ENCODE measurements at places on chromosomes 5 and 9. TPM values are rescaled to one million over a fixed set of nuclear protein-coding genes. Genes with fewer than 3 reads are reported as not detected.

DNA sequence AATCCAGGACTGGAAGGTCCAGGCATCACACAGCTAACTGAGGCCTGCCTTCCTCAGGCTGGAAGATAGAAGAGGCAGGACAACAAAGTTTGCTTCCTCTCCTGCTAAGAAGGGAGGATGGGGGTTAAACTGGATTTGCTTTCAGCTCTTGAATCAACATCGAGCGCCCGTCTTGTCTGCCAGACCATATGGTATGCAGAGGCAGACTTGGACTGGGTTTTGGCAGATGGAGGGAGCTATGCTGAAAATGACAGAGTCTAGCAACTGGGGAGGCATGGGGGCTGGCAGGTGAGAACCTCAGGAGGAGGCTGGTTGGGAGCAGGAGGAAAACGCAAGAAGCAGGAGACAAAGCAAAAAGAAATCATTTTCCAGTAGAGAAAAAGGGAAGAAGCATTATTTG, 289.5 kb upstream of the IL12B start:
- H3K4me3 ChIP-seq = no peak overlapping the region
- H3K27ac ChIP-seq = no peak overlapping the region
- no peaks in the 10 kb centered on the region for H3K4me1 ChIP-seq
- no peaks in the 10 kb centered on the region for H3K36me3 ChIP-seq

Gene GABRB2
- 1.5 TPM for total RNA-seq

GRCh38 chr5:51397996-51398395, 14.7 kb downstream of the ISL1 start:
- H3K27ac ChIP-seq = no peak overlapping the region
- H3K36me3 ChIP-seq = no peaks in the 10 kb centered on the region
- no peaks in the 10 kb centered on the region for H3K4me1 ChIP-seq
- DNase-seq = no peak

GRCh38 chr9:126788046-126788445, 16.8 kb upstream of the ZBTB43 start:
- H3K4me3 ChIP-seq = no peak overlapping the region
- no peaks in the 10 kb centered on the region for H3K36me3 ChIP-seq

Gene HNRNPH1
- 332 TPM for total RNA-seq

GRCh38 chr9:96167011-96167410, 135.0 kb downstream of the HSD17B3 start:
- no peaks in the 10 kb centered on the region for H3K36me3 ChIP-seq
- peaks cover 4% of the 10 kb centered on the region for H3K4me1 ChIP-seq
- H3K27ac ChIP-seq = no peak overlapping the region
- no peak for DNase-seq
- H3K27me3 ChIP-seq = no peaks in the 10 kb centered on the region
- no peak overlapping the region for H3K4me3 ChIP-seq

DNA sequence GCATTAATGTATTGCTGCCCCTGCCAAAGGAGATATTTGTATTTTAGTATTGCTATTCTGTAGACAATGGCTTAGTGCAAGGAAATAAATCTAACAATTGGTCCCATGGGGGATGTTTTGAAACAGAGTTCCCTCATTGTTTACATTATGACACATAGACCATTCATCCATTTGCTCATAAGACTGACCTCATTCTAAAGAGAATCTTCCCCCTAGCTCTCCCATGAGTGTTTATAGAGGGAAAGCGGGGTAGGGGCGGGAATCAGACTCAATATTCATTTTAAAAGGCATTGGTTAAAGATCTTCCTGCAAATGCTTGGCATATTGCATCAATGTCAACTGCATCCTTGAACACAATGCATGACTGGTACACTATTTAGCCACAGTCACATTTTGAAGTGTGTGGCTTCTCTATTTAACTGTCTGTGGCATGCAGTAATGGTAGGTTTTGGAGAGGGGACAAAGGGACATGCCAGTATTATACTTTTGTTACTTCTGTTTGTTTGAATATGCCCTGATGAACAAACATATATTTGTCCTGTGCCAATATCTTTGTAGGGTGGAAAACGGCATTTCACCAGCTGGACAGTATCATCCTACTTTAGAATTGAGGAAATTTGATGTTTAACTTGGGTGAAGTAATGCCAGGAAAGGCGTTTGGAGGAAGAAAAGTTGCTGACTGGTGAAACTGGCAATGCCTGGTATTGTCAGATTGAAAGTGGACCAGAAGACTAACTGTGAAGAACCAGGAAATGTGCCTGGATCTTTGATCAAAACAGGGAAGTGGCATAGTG, 84.1 kb upstream of the MEGF10 start:
- H3K4me1 ChIP-seq = no peaks in the 10 kb centered on the region
- no peaks in the 10 kb centered on the region for H3K36me3 ChIP-seq
- DNase-seq = no peak
- no peak overlapping the region for H3K4me3 ChIP-seq
- no peaks in the 10 kb centered on the region for H3K27me3 ChIP-seq

Gene NDUFS4
- total RNA-seq = 87.5 TPM
